ENCODE measurements at places on chromosomes 5 and 9.

- DNase-seq = no peak
These were observed 103.5 kb downstream of the SNX18 start for GRCh38 chr5:54621048-54621447.

DNA sequence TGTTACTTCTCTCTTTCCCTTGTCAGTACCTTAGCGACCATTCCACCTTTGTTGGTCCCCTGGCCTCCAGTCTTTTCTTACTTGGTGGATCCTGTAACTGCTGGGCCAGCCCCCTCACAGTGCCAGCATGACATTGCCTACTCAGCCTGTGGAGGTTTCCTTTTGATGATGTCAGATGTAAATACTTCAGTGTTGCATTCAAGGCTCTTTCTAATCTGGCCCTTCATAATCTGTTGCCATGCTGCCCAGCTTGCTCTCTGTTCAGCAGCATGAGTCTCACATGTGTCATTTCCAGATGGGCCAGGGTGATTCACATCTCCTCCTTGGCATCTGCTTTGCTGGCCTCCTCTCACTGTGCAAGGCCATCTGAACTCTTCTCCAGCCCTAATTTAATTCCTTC is 57.1 kb downstream of the MAST4 start:
- DNase-seq = no peak

- DNase-seq = no peak
These were observed 829.6 kb upstream of the ZNF608 start for GRCh38 chr5:125575891-125576505.

GRCh38 chr5:73301208-73301901 is 128.4 kb downstream of the TMEM174 start:
- DNase-seq = no peak

DNA sequence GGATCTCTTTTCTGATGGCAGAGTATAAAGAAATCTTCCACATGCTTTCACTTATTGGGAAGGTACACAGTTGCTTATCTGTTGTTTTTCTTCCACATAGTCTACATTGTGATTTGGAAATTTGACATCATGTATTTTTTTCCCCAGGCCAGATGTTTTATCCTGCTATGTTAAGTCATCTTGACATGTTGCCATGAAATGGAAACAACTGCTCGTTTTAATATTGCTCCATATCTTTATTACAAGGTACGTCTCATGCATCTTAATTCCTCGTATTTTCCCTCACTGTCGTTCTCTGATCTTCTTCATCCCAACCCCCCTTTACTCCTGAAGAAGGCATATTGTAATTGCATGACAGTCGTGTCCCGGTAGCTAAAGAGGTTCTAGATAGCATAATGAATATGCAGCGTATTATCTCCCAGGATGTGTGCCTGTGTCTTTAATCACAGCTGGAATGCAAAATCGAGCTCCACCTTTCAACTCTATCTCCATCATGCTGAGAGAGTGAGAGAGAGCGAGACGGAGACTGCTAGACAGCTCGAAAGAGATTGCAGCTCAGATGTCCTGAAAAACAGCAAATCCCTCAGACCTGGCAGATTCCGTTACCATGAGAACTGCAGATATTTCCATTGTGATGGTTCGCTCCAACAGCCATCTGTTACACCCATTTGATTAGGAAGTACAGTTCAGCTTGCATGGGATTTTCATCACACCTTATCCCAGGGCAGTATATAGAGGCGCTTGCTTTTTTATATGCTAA is 281.7 kb downstream of the TMEM38B start:
- no peak for DNase-seq

- DNase-seq = no peak
These were observed 67.1 kb downstream of the KLF4 start for GRCh38 chr9:107422189-107423185.

- no peak for DNase-seq
These were observed 24.5 kb downstream of the ERGIC1 start for GRCh38 chr5:172858511-172858989.

DNA sequence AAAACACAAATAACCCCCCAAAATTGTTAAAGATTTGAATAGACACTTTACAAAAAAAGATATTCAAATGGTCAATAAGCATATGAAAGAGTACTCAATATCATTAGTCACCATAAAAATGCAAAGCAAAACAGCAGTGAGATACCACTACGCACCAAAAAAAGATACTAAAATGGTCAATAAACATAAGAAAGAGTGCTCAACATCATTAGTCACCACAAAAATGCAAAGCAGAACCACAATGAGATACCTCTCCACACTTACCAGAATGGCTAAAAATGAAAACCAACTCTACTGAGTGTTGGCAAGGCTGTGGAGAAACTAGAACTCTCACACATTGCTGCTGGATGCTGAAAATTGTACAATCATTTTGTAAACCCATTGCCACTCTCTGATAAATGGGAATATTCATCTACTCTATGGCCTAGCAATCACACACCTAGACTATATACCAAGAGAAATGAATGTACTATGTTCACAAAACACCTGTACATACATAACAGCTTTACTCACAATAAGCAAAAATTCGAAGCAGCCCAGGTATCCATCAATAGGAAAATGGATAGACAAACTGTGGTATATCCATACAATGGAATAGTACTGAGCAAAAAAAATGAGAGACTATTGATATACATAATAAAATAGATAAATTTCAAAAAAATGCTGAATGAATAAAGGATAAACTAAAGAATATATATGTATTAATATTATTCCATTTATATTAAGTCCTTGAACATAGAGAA is 205.0 kb upstream of the DAPK1 start:
- no peak for DNase-seq

GRCh38 chr5:32828492-32828891 is 117.4 kb downstream of the NPR3 start:
- no peak for DNase-seq

DNA sequence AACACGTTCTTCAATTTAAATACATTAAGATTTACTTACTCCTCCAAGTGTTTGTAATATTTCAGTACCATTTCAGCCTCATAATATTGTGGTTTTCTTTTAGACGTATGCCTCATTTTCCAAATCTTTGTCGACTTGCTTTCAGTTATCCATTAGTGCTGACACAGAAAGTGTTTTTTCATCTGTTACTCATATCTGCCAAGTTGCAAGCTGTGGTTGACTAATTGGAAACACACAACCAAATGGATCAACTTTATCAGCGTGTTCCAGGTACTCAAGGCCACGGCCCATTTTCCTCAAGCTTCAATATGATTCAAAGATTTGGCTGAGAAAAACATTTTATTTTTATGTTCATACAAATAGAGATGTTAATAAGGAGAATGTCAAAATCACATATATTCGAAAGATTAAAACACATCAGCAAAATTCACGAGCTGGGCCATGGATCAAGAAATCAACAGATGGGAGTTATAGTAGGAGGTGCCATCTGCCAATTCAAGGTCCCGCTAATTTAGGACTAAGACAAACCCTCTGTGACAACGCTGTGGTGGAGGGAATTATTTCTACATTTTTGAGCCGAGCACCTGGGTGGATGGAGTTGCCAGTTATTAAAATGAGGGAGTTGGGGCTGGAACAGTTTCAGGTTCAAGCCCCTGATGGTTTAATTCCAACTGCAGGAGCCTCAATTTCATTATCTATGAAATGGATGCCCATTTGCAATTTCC is 27.2 kb upstream of the CCNJL start:
- DNase-seq = no peak

- DNase-seq = no peak
These were observed 790 bp downstream of the PTAR1 start for GRCh38 chr9:69759021-69759420.

GRCh38 chr5:73447530-73448462 is 781 bp downstream of the FOXD1 start:
- no peak for DNase-seq

DNA sequence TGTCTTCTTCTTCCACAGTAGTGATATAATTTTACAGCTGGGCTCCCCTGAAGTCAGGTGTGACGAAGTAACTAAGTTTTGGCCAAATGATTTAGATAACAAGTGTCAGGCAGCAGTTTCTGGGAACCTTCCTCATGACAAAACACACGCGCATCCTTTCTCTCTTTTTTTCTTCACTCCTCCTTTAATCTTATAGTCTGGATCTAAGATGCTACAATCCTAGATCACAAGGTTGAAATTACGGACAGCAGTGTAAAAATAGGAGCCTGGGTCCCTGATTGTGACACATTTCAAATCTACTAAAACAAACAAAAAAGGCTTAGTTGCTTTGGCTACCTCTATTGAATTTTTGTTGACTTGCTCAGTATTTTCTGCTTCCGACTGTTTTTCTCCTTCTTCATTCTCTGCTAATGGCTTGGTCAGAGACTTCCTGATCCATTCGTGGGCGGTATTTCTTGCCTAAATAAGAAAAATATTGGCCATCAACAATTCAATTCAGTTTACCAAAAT is 36.1 kb downstream of the FAM114A2 start:
- DNase-seq = no peak

DNA sequence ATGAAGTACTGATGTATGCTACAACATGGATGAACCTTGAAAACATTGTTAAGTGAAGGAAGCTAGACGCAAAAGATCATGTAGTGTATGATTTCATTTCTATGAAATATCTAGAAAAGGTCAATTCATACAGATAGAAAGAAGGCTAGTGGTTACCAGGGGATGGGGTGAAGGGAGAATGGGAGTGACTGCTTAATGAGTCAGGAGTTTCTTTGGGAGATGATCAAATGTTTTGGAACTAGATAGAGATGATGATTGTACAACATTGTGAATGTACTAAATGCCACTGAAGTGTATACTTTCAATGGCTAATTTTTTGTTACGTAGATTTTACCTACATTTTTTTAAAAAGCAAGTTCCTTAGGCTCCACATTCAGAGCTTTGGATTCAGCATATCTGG is 14.9 kb upstream of the DELE1 start:
- DNase-seq = no peak

DNA sequence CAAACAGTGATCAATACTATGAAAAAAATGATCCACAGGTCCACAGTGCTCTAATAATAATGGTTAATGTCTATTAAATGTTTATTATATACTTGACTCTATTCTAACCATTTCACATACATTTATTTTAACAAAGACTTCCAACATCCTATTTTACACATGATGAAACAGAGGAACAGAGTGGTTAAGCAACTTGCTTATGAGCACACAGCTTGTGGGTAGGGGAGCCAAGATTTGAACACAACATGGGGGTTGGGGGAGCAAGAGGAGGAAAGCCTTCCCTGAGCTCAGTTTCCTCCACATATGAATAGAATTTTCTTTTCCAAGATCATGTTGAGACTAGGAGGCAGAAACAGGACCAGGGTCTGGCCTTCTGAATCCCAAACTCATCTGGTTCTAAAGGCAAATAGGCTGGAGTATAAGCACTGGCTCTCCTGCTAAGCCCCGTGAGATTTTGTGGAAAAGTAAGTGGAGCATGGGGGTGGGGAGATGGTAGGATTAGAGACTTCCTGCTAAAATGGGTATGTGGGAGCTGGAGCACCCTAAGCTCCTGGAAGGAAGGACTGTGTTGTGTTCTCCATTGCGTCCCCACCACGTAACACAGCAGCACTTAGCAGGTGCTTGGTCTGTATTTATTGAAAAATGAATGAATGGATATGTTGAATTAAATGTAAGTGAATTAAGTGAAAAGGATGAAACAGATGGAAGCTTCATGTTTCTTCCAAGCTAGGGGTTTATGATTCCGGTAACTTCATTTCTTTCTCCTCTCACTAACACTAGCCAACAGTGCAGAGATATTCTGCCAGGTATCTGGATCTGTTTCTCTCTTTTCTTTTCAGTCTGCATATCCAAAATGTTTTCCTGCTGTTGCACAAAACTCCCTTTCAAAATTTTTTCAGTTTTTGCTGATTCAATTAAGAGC is 26.9 kb upstream of the GALNT10 start:
- no peak for DNase-seq

- no peak for DNase-seq
These were observed 105.6 kb upstream of the TXNDC8 start for GRCh38 chr9:110443146-110443865.

DNA sequence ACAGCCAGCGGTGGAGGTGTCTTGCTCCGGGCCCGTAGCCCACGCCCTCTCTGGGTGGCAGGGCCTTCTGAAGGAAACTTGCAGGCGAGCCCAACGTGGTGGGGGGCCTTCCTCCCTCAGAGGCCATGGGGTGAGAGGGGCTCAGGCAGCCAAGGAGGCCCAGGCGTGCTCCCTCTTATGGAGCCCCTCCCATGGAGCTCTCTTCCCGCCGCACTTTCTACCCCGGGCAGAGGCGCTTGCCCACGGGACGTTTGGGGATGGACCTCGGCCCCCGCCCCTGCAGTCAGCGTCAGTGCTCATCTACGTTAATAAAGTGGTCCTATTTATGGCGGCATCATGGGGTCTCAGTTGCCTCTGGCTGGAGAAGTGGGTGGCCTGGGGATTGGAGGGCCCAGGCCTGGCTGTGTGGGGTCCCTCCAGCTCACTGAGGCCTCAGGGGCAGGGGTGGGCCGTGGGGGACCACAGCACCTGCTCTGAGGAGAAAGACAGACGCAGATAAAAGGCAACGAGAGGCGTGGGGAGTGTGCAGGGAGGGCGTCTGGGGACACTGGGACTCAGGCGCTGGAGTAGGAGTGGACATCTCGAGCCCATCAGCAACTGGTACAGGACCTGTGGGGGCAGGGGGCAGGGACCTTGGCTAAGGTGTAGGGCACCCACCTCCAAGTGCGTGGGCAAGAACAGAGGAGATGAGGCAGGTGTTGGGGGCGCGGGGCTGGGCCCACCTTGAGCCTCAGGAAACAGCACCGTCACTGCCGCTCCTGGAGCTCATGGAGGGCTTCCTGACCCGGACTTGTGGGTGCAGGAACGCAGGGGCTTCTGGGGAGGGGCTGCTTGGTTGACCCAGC is 33.8 kb downstream of the FAM163B start:
- no peak for DNase-seq

- DNase-seq = no peak
These were observed 134.6 kb upstream of the MYO10 start for GRCh38 chr5:17070647-17071046.

DNA sequence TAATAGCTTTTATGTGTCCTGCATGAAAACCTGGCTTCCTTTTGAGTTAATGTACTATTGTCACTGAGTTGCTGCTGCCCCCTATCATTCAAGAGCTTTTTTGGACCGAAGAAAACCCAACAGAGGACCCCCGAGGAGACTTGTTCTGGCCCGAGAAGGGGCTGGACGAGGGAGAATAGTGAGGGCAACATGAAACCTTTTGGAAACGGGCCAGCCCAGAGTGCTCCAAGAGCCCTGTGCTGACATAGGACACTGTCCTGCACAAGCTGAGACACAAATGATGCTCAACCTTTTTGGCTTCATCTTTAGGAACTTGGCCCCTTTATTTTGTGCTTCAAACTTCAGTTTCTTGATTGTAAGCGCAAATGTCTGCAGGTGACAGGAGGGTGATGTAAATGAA is 4.0 kb upstream of the GADD45G start:
- no peak for DNase-seq

DNA sequence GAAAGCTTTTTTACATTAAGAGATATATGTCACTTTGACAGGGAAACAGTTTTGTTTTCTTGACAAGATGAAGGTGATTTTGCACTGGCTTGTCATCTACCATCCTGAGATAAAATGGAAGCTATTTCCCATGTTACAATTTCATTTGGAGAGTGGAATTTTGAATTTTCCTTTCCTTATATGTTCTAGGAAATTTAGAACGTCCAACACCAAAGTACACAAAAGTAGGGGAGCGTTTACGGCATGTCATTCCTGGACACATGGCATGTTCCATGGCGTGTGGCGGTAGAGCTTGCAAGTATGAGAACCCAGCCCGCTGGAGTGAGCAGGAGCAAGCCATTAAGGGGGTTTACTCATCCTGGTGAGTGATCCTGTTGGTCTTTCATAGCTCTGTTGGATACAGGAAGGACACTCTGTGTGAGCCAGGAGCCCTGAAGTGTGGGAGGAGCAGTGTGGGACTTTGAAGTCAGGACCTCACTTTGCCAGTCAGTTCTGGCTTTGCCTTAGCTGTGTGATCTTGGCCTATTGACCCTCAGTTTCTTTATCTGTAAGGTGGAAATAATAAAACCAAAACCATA is 887 bp downstream of the PTPDC1 start:
- DNase-seq = no peak

All from activated CD4-positive, CD25-positive, alpha-beta regulatory T cell treated with anti-CD3 and anti-CD28 coated beads, Interleukin-2, amount 50 U/mL, for 16 hours (primary cell).